ENCODE measurements at places on chromosomes 7 and 10.
A peak's percentile ranks its signal among the peaks of the same experiment; 100 is the strongest.

GRCh38 chr10:56844978-56845529 lies 484.0 kb upstream of the ZWINT start:
- no peak for DNase-seq

GRCh38 chr10:84308481-84309304 lies 19.7 kb upstream of the CCSER2 start:
- peak; percentile 23 for DNase-seq

DNA sequence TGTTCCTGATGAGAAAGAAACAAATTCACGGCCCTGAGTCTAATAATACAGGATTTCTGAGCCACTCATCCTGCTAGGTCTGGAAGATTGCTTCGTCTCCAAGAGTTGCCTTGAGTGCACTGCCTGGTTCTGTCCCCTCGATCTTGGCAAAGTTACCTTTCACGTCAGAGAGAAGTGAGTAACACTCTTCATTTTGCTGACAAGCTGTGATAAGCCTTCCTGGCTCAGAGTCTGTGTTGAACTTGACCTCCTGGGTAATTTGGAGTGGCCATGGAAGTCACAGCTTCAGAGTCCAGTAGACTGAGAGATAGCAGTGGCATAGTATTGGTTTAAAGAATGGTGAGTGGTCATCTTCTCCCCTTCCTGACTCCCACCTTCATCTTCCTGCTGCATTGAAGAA lies 64.7 kb upstream of the LRGUK start:
- no peak for DNase-seq

DNA sequence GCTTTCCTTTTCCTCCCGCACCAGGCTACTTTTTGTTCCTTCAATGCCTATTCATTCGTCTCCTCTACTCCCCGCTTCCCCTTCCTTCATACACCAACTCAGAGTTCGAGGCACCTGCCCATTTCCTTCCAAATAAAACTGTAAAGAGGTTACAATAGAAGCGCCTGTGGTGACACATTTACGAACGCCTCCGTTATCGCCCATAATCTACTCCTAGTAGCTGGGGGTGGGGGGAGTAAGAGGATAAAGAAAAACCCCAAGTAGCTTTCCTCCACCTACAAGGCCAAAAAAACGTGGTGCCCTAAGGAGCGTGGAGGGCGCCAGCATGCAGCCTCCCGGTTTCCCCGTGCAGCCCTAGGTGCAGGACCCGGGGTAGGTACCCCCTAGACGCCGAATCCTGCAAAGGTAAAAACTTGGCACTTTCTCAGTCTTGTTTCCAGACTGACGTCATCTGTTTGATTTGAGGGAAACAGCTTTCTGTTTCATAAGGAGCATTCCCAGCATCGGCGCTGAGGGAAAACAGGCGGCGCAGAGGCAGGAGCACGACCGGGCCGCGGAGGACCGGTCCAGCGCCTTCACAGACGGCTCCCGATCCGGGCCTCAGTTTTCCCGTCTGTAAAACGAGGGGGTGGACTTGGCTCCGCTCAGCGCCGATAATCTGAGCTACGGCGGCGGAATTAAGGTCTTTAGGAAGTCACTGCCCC lies 922 bp downstream of the PPA1 start:
- DNase-seq = no peak

DNA sequence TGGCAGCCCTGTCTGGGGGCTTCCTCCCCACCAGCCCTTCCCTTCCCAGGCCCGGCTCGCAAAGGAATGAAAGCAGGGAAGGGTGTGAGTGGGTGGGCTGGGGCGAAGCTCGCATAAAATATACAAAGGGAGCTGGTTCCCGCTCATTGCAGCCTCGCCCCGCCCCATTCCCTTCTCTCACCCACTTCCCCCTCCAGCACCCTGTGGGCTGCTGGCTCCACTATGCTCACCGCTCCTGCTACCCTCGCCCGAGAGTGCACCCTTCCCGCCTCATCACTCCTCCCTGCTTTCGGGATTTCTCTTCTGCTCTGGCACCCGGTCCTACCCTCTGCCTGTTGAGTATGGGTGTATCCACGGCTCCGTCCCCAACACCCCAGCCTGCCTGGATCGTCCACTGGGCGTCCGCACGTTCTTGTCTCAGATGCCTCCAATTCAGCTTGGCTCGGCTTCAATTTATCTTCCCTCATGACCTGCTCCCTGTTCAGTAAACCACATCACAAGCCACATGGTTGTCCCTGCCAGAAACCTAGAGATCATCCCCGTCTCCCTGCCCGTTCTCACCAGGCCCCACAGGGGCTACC lies 14.4 kb upstream of the TTYH3 start:
- DNase-seq = peak; percentile 51

DNA sequence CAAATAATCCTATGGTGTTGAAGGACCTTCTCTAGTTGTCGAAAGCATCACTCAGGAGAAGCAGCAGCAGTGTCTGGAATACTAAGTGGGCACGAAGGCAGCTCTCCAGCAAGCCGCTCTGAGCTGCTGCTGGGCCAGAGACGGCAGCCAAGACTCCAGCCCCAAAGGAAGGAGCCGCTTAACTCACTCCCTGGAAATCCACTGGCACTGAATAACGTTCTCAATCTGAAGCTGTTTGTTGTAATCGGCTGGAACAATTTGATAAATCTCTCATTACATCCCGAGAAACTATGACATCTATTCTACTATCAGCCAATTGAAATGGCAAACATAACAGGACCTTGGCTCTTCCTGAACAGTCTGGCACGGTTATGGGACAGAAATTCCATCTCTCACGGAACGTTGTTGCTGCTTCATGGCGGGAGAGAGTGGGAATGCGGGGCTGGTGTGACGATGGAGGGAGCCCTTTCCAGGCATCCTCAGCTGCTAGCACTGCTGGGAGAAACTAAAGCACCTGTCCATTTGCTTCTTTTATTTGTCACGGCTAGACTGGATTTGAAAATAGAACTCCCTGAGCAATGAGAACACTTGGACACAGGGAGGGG lies 331.5 kb upstream of the RNF32 start:
- DNase-seq = no peak

- DNase-seq = no peak
These were observed 228.4 kb downstream of the ARHGAP12 start for GRCh38 chr10:31700181-31700611.

DNA sequence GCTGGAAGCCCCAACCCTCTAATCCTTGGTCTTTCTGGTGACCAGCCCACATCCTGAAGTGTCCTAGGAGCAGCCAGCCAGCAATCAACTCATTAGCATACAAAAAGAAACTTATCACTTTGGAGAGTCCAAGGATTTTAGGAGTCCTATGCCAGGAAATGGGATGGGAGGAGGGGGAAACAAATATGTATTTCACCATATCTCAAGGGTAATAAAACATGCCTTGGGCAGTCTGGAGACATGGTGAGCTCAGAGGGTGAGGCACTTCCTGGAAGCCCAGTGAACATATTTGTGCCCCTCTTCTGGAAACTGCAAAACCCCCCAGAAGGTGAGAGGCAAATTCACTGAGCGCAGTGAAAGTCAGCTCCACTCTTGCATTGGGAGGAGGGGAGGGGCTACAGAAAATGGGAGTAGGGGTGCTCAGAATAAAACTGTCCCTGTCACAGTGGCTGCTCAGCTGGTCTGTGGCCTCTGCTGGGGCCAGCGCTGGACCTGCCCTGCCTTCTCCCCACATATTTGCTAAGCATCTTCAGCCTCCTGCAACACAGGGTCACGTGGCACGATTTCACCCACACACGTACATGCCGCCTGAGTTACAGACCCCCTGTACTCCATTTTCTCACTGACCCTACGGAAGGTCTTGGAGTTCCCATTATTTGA lies 17.7 kb upstream of the ZMIZ1 start:
- DNase-seq = no peak

- DNase-seq = no peak
These were observed 315.5 kb downstream of the RPS24 start for GRCh38 chr10:78349165-78349516.

DNA sequence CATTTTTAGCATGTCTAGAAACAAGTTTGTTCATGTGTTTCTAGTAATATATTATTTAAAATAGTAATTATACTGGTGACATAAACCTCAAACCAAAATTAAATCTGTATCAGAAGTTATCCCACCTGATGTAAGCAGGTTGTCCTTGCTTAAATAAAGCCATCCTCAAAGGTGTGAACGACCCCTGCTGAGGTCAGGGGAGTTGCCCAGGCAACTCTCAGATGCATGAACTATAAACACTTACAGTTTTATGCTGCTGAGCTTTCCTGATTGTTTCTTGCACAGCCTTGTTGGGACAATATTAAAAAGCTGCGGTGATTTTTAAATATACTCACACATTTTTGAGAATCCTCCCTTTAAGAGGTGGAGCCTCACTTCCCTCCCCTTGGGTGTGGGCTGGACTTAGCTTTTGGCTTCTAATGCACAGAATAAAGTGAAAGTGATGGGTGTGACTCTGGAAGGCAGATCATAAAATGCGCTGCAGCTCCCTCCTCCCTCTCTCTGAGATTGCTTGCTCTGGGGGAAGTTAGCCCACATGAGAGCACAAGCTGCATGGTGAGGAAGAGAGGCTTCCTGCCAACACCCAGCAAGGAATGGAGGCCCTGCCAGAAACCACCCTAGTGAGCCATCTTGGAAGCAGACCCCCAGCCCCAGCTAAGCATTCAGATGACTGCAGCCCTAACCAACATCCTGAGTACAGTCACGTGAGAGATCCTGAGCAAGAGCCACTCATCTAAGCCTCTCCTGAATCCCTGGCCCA lies 152.7 kb downstream of the SKIDA1 start:
- DNase-seq = no peak

GRCh38 chr7:70177166-70177565 lies 578.9 kb downstream of the AUTS2 start:
- no peak for DNase-seq

DNA sequence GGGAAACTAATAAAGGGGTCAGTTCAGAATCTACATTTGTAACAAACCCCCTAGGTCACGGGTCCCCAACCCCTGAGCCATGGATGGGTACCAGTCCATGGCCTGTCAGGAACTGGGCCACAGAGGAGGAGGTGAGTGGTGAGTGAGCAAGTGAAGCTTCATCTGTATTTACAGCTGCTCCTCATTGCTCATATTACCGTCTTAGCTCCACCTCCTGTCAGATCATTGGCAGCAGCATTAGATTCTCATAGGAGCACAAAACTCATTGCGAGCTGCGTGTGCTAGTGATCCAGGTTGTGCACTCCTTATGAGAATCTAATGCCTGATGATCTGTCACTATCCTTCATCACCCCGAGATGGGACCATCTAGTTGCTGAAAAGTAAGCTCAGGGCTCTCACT lies 88.4 kb upstream of the MPP7 start:
- DNase-seq = no peak

DNA sequence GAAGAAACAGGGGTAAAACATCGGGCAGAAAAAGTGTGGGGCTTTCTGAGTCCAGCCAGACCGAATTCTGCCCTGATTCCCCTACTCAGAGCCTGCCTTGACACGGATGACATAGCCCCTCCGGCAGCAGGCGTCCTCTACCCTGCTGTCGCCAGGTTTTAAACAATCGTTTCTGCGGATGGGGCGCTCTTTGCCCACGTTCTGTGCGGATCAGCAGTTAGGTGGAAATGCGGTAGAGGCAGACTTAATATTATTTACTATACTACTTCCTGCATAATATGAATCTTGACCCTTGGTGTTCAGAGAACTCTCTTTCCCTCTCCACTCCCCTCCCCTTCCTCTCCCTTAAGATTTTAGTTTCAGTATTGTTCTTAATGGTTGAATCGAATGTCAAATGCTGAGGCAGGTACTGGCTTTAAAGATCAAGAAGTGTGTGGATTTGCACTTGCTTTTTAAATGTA lies 2.4 kb downstream of the GATA3 start:
- no peak for DNase-seq

DNA sequence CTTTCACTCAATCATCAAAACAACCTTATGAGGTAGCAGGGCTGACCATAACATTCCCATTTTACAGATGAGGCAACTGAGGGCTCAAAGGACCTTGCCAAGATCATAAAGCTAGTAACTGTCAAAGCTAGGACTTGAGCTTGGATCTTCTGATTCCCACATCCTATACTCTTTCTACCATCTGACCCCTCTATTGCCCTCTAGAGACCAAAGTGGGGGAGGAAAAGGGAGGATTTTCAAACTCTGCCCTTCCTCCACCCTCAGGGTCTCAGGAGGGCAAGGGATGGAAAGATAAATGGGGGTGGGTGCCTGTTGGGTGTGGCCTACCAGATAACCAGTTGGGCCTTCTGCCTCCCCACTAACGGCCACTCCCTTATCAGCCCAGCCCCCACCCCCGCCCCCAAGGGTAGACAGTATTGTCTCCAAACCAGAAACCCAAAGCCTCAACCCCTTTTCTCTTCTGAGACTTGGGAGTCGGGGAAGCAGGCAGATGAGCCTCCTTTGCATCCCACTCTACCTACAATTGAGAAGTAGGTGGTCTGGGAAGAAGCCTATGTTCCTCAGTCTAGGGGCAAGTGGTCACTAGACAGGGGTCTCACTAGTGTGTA lies 7.9 kb downstream of the LDB1 start:
- DNase-seq = no peak

- no peak for DNase-seq
These were observed 57.4 kb upstream of the NEBL start for GRCh38 chr10:20954519-20954918.

GRCh38 chr10:283916-284356 lies 148.7 kb downstream of the ZMYND11 start:
- DNase-seq = no peak

DNA sequence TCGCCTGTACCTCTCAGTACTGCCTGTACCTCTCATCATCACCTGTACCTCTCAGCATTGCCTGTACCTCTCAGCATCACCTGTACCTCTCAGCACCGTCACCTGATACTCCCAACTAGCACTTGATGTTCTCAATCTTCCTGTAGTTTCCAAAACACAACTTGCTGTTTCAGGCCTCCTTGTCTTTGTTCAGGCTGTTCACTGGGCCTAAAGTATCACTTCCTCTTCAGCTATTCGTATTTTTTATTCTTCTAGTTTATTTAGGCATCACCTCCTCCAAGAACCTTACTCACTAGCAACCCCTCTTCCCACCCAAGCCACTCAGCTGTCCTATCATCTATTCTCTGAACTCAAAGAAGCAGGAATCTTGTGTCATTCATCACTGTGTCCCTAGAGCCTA lies 24.1 kb downstream of the OR6B1 start:
- DNase-seq = no peak

GRCh38 chr7:158494643-158495042 lies 93.0 kb downstream of the PTPRN2 start:
- no peak for DNase-seq

All from BE2C (cell line).